WTC11 (cell line): ENCODE measurements at places on chromosomes 2 and 18. TPM values are rescaled to one million over a fixed set of nuclear protein-coding genes. Genes with fewer than 3 reads are reported as not detected.

GRCh38 chr2:16784652-16785051 is 119.0 kb upstream of the CYRIA start:
- no peak for DNase-seq

- peak; percentile 4 for DNase-seq
Observed at GRCh38 chr2:230895536-230896345, 29.3 kb downstream of the GPR55 start.

DNA sequence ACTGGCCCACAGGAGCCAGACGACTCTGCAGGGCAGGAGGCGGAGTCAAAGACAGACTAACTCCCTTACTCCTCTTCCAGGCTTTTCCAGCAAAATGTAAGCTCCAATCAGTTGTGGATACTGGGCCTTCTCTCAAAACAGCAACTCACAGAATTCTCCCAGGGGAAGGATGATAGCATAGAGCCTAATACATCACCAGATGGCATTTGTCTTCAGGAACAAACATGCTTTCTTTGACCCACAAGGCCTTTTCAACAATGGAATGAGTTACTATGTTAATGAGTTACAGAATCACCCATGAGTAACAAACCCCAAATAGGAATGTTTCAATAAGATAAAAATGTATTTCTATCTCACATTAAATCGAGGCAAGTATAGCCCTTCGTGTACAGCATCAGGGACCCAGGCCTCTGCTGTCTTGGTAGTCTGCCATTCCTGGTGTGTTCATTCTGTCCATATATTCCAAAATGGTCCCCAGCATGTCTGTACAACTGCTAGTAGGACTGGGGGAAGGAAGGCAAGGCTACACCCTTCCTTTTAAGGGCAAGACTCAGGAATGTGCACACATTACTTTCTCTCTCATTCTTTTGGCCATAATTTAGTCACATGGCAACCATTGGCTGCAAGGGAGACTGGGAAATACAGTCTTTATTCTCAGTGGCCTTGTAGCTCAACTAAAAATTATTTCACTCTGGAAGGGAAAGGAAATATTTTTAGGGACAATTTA is 76.4 kb downstream of the BOD1L2 start:
- DNase-seq, result no peak

DNA sequence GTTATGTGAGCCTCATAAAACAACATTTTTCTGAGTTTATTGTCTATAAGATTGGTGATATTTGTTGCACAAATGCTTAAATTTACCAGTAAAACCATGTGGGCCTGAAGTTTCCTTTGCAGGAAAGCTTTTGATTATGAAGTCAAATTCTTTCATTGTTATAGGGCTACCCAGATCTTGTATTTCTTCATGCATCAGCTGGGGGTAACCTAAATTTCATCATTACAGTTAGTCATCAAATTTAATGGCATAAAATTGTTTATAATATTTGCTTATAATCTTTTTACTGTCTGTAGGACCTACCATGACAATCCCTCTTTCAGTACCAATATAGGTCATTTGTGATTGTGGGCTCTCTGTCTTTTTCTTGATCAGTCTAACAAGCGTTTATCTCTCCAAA is 47.8 kb downstream of the SMAD2 start:
- DNase-seq, result no peak

DNA sequence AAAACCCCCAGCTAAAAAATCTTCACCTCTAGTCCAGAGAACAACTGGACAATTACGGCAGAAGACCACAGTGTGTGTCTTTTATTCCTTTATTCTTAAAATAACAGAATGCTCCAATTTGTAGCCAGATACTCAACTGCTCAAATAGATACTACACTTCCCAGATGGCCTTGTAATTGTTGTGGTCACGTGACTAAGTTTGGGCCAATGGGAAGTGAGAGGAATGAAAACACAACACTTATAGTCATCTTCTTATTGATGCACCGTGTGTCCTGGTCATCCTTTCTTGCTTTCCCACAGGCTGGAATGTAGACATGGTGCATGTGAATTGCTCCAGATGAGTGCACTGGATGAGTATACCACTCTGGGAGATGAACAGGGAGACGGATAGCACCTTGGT is 145.1 kb downstream of the CDC42EP3 start:
- no peak for DNase-seq

DNA sequence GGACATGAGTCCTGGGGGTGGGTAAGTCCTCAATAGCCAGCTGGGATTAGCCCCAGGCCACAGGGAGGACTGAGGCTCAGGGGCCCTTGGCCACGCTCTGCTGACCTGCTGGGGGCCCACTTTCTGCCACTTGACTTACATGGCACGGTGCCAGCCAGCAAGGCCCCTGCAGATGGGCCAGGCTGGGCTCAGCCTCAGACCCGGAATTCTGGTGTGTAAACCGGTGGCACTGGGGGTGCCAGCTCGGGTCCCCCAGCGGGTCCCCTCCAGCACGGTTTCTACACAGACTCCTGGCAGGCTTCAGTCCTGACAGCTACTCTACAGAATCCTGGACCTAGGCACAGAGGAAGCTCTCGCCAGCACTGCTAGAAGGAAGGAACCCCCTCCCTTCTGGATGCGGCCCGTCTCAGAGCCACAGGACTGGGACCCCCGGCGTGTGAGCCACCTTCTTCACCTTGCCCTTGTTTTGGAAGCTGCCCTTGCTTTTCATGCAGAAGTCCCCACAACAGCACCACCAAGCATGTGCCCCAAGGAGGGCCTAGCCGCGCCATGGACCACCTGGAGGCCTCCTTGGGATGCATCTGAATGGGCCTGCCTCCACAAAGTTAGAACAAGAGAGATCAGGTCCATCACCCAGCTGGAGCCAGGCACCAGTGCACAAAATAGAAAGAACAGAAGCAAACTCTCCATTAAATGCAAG is 8.0 kb downstream of the HDAC4 start:
- DNase-seq, result no peak

DNA sequence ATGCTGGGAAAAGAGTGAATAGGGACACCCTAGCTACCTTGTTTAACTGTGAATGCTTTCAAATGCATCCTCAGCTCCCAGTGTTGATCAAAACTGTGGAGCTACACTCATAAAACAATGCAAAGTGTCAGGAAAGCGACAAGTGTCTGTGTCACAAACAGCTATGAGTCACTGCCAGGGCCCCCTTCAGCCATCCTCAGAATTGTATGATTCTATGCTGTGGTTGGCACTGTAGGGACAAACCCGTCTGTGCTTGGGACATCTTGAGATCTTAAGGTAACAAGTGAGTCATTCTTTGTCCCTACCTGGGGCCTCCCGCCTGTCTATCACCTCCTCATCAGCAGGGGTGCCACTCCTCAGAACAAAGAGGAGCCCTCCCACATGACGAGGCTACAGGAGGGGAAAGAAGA is 42.4 kb downstream of the KLF7 start:
- DNase-seq, result no peak

GRCh38 chr18:45255197-45255890 is 359.9 kb upstream of the SLC14A2 start:
- DNase-seq, result no peak

Gene ZNF385B
- total RNA-seq, result 1.3 to 2.2 TPM (median 2.2 TPM) in 3 replicates

Gene ASAP2
- total RNA-seq, result 14.3 to 15.6 TPM (median 14.5 TPM) in 3 replicates

DNA sequence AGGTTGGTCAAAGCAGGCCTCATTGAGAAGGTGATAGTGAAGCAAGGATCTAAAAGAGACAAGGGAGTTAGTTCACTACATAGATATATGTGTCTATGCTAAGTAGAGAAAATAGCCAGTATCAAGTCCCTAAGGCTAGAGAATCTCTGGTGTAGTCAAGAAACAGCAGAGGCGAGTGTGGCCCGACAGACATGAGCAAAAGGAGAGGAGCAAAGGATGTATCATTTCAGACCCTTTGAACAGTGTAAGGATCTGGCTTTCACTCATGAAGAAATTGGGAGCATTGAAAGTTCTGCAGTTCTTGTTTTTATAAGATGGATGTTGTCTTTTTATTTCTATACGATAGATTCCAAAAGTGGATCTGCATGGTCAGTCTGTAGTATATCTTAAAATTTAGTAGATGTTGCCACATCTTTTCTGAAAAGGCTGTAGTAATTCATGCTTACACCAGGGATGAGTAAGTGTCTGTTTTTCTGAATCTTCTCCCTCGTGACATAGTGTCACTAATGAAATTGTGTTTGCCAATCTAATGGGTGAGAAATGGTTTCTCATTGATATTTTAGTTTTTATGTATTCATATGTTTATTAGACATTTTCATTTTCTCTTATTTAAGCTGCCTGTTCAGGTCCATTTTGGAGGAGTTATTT is 18.8 kb downstream of the SP100 start:
- DNase-seq, result no peak
